Activated CD8-positive, alpha-beta memory T cell treated with anti-CD3 and anti-CD28 coated beads, Interleukin-2, amount 50 U/mL, for 48 hours (primary cell): ENCODE measurements at places on chromosomes 2 and 18.

GRCh38 chr2:172091761-172092566 is 6.7 kb downstream of the DLX1 start:
- no peak for DNase-seq

DNA sequence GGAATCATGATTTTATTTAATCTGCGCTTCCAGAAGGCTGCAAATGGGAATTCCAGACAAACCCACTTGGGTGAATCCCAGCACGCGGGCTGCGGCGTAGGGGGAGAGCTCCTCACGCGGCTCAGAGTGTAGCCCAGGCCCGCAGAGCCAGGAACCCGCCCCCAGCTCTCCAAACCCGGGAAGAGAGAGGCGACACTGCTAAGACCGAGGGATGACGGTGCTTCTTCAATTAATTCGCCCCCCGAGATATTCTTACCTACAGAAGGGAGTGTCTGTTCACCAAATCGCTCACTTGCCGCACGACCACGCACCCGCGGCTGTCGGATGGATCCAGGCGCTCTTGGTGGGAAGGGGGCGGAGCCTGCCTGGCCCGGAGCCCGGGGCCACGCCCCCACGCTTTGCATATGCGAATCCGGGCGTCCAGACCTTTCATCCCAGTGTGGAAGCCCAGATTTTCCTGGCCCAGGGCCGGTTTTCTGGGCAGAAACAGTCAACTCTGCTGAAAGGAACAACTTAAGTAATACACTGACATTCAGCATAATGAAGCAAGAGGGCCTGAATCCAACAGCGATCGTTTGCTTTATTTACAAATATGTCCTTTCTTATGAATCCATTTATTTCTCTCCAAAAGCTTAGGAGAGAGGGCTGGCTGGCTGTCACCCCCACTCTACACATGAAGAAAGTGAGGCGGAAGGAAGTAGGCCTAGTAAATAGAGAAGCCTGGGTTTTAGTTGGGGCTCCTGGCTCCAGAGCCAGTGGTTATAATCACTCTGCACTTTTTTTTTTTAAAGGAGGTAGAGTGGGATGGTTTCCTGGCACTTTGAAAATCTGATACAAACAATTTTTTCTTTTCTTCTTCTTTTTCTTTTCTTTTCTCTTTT is at the start of gene SLC19A3:
Gene SLC19A3, minus strand, starts transcription at position 342 of the 881 bp plus-strand sequence. CDS start 15,710 bp downstream, outside the sequence.
- DNase-seq, result no peak

DNA sequence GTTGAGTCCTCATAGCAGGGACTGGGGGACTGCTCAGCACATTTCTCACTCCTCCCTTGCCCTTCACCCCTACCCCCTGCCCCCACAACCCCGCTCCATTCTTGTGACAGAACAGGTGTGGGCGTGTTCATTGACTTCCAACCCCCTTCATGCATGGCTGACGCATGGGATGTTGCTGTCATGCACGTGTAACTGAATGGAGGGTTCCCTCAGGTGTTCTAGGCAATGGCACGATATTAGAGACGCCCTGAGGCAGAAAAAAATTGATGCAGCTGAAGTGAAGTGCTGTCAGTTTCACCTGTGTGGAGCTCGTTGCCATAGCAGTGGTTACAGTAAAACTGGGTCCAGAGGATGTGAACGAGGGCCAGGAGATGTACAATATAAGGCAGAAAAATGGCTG is 6.5 kb upstream of the THOC1 start:
- no peak for DNase-seq

GRCh38 chr2:29782549-29783458 is 138.6 kb downstream of the ALK start:
- no peak for DNase-seq

DNA sequence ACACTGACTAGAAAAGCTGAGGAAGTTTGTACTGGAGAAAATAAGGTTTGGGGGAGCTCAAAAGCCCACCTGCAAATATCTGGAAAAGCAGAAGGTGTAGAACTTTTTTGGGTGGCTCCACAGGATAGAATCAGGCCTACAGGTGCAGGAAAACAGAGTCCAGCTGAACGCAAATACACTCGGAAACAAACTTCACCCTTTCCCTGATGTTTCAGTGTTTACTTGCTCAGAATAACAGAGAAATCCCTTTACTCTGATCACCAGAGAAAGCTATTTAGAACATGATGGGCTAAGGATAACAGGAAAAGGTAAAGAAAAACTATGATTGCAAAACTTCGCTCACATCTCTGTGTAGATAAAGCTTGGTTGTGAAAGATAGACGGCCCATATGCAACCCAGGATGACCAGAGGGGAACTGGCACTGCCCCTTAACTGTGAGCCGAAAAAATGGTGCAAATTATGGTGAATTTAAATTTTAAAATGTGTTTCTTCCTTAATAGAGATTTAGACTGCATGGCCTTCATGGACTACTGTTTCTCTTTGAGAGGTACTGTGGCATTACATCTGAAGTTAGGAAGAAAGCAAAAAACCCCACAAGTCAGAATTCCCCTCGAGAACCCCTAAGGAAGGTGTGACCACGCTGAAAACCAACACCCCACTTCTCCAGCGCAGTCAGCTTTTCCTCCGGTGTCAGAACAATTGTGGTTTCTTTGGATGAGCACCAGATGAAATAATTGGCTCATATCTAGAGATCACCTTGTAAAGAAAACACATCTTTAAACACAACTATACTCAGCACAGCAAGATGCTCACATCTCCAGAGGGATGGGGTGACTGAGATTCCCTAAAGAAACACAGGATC is 84.5 kb upstream of the TMEM247 start:
- DNase-seq, result peak; percentile 32

DNA sequence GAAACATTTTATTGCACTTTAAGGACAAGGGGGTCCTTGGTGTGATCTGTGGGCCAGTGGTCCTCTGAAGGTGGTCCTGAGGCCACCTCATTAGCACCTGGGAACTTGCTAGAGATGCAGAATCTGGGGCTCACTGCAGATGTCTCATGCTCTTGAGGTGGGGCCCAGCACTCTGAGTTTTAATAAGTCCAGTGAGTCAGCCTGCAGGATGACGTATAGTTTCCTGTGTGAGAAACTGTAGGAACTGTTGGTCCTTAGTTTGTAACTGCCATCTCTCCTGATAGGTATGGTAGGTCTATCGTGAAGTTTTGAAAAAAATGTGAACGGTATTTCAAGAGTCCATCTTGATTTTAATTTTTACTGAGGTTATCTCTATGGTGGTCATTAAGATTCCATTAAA is 2.8 kb downstream of the TRPM8 start:
- DNase-seq, result no peak

DNA sequence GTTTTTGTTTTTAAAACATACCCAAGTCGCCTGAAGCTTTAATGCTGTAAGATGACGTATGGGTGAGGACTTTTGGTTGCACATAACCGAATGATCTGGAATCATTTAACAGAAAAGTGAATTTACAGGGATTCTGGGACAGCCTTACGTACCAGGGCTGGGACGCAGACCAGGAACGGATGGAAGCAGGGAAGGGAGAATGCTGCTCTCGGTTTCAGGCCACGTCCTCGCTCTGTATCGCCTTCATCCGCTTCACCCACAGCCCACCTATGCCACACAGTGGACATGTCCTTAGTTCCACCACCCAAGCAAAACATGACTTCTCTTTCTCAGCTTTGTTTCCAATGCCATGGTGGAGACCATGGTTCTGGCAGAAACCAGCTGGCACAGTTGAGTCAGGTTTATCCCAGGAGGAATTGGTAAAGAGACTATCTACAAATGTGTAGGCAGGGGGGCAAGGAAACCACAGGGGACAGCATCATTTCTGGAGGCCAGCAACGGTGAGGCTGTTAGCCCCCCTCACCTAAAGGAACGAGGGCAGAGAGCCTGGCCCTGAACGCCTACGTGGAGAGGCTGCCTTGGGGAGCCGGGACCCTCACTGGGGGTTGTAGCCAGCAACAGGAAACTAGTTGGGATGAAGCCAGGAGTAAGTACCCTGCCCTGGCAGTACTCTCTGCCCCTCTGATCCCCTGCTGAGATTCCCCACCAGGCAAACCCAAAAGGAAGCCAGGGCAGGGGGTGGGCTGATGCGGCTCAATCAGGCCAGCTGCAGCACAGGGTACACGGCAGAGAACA is 132.5 kb downstream of the NDUFA10 start:
- DNase-seq, result peak; percentile 15

GRCh38 chr2:203418271-203418670 is 90.1 kb downstream of the ABI2 start:
- no peak for DNase-seq

DNA sequence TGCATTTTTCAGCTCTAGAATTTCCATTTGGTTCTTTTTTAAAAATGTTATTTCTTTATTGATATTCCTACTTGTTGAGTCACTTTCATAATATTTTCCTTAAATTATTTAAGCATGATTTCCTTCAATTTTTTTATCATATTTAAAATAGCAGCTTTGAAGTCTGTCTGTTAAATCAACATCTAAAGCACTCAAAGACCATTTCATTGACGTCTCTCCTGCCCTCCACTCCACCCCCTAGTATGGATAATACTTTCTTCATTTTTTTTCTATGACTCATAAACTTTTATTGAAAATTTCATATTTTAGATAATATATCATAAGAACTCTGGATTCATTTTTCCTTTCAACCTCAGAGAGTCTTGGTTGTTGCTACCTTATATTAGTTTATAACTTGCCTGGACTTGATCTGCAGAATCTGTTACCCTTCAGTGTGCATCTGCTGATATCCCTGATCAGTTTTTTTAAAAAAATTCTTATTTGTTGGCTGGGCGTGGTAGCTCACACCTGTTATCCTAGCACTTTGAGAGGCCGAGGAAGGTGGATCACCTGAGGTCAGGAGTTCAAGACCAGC is 59.0 kb upstream of the ZNF396 start:
- no peak for DNase-seq

DNA sequence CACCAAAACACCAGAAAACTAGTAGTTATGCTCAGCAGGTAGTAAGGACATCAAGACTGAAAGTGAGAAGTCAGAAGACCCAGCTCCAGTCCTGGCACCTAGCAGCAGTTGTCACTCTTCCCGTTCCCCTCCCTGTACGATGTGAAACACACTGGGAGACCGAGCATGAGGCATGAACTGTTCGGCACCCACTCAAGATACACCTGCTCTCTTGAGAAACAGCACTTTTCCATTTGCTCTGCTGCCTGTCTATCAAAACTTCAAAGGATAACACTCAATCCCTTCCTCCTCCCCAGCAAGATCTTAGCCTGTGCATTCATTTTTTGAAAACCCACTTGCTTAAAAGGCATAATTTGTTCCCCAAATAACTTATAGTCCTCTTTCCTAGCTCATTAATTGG is 123.9 kb downstream of the PLEKHM3 start:
- DNase-seq, result no peak

GRCh38 chr2:39805936-39806608 is 27.0 kb upstream of the THUMPD2 start:
- DNase-seq, result no peak

DNA sequence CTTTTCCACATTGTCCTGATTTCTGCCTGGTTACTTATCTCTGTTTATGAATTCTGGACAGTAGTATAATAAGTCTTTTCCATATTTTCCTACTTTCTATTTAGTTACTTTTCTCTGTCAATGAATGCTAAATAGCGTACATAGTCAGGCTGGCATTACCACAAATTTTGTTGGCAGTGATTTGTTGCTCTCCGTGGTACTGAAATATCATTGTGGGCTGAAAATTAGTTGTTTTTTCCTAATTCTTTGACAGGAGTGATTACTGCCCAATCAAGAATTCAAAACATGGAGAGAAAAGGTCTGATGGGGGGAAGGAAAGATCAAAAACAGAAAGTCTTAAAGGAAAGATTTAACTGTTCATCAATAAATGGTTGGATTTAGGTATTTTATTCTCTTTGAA is 7.7 kb upstream of the GALNT13 start:
- no peak for DNase-seq

GRCh38 chr18:70363861-70364260 is 75.0 kb downstream of the SOCS6 start:
- no peak for DNase-seq

DNA sequence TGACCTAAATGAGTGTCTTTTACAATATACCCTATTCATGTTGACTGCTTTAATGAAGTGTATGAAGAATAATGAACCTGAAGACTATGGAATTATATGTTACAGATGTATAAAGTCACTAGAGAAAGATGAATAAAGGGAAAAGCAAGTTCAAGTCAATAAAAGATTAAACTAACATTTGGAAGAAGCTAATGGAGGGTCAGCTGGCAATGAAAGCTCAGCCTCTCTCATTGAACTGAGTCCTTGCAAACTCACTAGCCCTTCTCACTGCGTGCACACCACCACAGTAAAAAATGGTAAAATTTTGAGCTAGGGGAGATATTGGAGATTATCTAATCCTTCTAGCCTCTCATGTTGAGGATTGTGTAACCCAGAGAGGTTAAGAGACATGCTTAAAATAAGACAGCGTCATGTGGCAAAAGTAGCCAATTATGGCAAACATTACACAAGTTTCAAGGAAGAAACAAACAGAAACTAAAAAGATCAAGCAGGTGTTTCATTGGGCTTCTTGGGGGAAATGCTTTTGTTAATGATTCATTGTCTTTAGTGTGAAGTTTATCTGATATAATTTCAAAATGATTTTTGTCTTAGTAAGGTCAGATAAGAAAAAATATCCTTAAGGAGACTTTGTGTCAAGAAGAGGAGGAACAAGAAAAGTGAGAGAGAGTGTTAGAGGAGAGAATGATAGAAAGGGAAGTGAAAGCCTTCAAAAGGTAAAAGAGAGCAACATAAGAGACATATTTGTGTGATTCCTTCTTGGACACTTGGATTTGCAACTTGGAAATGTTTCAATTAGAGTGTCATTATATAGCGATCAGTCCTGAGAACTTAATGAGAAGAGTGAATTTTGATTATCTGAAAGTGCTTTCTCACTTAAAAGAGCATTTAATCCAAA is 893.7 kb upstream of the FAM98A start:
- DNase-seq, result no peak

GRCh38 chr2:229265727-229266126 is 5.4 kb downstream of the PID1 start:
- DNase-seq, result no peak

GRCh38 chr18:10416065-10416464 is 38.4 kb upstream of the APCDD1 start:
- DNase-seq, result no peak

DNA sequence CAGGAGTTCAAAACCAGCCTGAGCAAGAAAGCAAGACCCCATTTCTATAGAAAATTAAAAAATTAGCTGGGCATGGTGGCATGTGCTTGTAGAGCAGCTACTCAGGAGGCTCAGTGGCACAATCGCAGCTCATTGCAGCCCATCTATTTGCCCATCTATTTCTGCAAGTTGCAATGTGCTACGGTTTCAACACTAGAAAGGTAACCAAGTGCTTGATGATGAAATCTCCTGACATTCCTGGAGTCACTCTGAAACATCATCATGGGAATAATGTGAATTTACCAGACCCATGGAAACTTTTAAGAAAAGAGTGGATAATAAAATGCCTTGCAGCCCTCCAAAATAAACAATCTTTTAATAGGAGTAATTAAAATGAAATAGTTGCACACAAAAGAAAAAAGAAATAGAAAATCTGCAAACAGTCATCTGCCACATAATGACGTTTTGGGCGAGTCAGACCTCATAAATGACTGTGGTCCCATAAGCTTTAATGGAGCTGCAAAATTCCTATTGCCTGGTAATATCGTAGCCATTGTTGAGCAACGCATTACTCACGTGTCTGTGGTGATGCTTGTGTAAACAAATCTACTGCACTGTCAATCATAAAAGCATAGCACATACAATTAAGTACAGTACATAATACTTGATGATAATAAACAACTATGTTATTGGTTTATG is 46.6 kb upstream of the AMMECR1L start:
- no peak for DNase-seq

- DNase-seq, result no peak
Observed at GRCh38 chr2:9685637-9686036, 54.8 kb upstream of the YWHAQ start.
